ENCODE measurements at places on chromosomes 6 and 20. TPM values are rescaled to one million over a fixed set of nuclear protein-coding genes. Genes with fewer than 3 reads are reported as not detected.
A peak's percentile ranks its signal among the peaks of the same experiment; 100 is the strongest.

The LRRN4 gene
- total RNA-seq, result not detected

DNA sequence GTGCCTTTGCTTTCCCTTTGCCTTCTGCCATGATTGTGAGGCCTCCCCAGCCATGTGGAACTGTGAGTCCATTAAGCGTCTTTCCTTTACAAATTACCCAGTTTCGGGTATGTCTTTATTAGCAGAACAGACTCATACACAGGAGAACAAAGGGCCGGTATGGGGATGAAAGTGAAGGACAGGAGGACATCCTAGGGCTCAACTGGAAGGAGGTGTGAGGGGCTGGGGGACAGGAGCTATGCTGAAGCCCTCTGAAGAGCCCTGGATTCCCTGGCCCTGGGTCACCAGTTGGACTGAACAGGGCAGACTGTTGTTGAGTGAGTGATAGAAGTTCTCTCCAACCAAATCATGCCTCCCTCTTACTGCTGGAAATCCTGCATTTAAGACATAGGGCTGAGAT lies 105.8 kb downstream of the SCML4 start:
- no peak overlapping the region for H3K27ac ChIP-seq
- peaks cover 47% of the 10 kb centered on the region for H3K4me1 ChIP-seq
- peaks cover 23% of the 10 kb centered on the region for H3K36me3 ChIP-seq
- H3K27me3 ChIP-seq, result no peaks in the 10 kb centered on the region

- no peak for DNase-seq
- no peaks in the 10 kb centered on the region for H3K27me3 ChIP-seq
- no peak overlapping the region for H3K4me3 ChIP-seq
- H3K27ac ChIP-seq, result no peak overlapping the region
Observed at GRCh38 chr6:11484441-11484840, 53.1 kb upstream of the TMEM170B start.

DNA sequence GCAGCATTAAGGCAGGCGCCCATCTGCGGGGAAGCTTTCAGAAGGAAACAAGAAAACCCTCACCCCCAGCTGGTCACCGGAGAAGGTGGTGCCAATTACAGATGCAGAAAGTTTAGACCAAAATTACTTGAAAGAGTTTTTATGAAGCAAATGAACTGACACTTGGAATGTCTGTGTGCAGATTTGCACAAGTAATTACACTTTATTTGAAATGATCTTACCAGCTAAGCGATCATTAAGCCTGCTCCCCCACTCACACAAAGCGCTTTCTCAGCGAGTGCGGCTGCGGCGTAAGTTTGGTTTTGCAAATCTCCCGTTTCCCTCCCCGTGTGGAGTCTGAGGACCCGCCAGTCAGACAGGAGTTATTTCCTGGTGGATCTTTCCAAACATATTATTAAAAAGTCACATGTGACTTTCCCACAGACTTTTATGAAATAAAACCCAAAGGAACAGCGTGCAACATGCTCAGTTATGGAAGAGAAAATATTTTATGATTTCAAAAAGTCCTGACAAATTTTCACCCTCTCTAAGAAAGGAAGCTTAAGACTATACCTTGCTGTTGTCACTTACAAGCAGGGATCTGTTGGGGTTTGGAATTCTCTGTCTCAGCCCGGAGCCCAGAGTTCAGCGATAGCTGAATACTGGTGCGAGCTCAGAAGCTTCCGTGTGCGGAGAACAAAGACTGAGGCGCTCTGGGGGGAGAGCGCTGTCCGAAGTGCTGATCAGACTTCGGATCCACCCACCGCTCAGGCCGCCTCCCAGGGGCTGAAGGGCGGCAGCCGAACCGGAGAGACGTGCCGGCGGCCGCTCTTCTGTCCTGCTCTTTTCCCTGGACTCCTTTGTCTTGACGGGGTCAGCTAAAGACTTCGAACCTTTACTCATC lies 2.7 kb upstream of the MYT1 start:
- H3K27ac ChIP-seq, result no peak overlapping the region
- peak; percentile 23 for DNase-seq
- no peak overlapping the region for H3K4me3 ChIP-seq
- H3K36me3 ChIP-seq, result no peaks in the 10 kb centered on the region
- no peaks in the 10 kb centered on the region for H3K4me1 ChIP-seq

- H3K4me3 ChIP-seq, result no peak overlapping the region
- H3K27ac ChIP-seq, result no peak overlapping the region
- H3K27me3 ChIP-seq, result no peaks in the 10 kb centered on the region
- no peak for DNase-seq
Observed at GRCh38 chr6:133377219-133377618, 136.1 kb downstream of the EYA4 start.

DNA sequence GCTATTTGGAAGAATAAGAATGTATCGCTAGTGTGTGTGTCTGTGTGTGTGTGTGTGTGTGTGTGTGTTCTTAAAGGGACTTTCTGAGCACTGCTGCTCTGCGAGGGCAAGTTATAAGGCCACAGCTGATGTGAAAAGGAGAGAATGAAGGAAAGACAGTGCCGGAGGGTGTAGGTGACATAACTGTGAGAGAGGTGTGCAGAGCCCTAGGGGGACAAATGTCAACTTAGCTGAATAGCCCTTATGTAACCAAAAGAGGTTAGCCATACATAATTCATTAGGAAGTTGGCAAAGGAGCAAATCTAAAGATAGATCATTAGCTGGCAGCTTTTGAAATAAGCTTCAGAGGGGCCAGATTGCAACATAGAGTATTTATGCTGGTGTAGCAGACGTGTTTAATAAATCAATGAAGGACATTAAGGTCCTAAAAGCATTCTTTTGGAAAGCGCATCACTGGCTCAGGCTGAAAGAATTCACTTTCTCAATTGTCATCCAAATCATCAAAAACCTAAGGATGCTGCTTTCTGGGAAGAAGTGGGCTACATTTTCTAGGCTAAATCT lies 81.0 kb downstream of the NDUFAF5 start:
- DNase-seq, result no peak
- no peak overlapping the region for H3K4me3 ChIP-seq
- no peaks in the 10 kb centered on the region for H3K27me3 ChIP-seq

DNA sequence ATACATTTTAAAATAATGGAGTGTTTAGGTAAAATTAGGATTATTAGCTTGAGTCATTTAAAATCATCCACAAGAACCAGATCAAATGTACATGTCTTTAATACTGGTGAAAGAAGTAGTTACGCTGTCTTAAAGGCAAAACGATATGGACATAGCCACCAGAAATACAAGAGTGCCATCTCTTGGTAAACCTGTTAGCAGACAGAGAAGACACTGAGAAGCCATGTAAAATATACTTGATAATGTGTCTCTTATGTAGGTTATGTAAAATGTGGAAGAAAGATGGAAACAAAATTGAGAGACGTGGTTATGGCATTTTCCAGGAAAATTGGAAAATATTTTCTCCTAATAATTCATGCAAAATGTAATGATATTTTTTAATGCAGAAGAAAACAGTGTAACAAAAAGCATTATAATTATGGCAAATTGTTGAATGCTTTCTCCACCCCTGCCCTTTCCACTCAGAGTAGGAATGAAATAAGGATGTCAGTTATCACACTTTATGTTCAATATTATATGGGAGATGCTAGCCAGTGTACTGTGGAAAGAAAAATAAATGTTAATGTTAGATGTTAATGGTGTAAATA lies 12.2 kb upstream of the SLC17A2 start:
- no peaks in the 10 kb centered on the region for H3K36me3 ChIP-seq
- peak; percentile 42 for DNase-seq
- no peaks in the 10 kb centered on the region for H3K27me3 ChIP-seq
- H3K4me3 ChIP-seq, result no peak overlapping the region
- H3K4me1 ChIP-seq, result no peaks in the 10 kb centered on the region

GRCh38 chr6:168631564-168631963 lies 190.6 kb downstream of the SMOC2 start:
- no peaks in the 10 kb centered on the region for H3K36me3 ChIP-seq
- no peaks in the 10 kb centered on the region for H3K4me1 ChIP-seq
- H3K4me3 ChIP-seq, result no peak overlapping the region

GRCh38 chr6:56199956-56200355 lies 47.4 kb downstream of the COL21A1 start:
- H3K27ac ChIP-seq, result no peak overlapping the region
- H3K4me3 ChIP-seq, result no peak overlapping the region
- no peaks in the 10 kb centered on the region for H3K4me1 ChIP-seq

- no peak overlapping the region for H3K4me3 ChIP-seq
- H3K27me3 ChIP-seq, result no peaks in the 10 kb centered on the region
- no peak overlapping the region for H3K27ac ChIP-seq
- H3K4me1 ChIP-seq, result no peaks in the 10 kb centered on the region
Observed at GRCh38 chr20:2261046-2261485, 34.7 kb upstream of the TGM3 start.
